ENCODE measurements at places on chromosomes 2 and 18.
A peak's percentile ranks its signal among the peaks of the same experiment; 100 is the strongest.

- peaks cover 47% of the 10 kb centered on the region for H3K4me1 ChIP-seq
- H3K4me3 ChIP-seq, result no peak overlapping the region
Measured at GRCh38 chr2:9422321-9423099, 818 bp downstream of the ITGB1BP1 start.

DNA sequence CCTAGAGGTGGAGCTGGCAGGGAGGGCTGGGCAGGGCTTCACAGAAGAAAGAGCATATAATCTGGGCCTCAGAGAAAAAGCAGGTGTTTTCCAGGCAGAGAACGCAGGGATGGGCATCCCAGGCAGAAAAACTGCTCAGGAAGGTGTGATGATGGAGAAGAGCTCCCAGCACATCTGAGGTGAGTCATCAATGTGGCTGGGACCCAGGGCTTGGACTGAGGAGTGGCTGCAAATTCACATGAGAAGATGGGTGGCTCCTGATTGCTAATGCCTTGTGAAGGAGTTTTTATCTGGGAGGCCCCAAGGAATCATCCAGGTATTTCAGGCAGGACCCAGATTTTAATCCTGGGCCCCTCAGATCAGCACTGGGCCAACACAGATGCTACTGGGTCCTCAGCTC lies 10.2 kb downstream of the IL1F10 start:
- H3K27ac ChIP-seq, result no peak overlapping the region
- peaks cover 11% of the 10 kb centered on the region for H3K27me3 ChIP-seq
- H3K36me3 ChIP-seq, result no peaks in the 10 kb centered on the region
- no peak for DNase-seq
- H3K4me1 ChIP-seq, result peaks cover 4% of the 10 kb centered on the region

GRCh38 chr2:201406077-201406662 lies 45.1 kb downstream of the TRAK2 start:
- no peaks in the 10 kb centered on the region for H3K27me3 ChIP-seq
- H3K4me1 ChIP-seq, result peaks cover 45% of the 10 kb centered on the region
- H3K27ac ChIP-seq, result peak overlapping the region; percentile 44
- DNase-seq, result no peak
- peaks cover 48% of the 10 kb centered on the region for H3K36me3 ChIP-seq
- H3K4me3 ChIP-seq, result no peak overlapping the region

GRCh38 chr2:64461271-64462058 lies 7.5 kb downstream of the LGALSL start:
- H3K27ac ChIP-seq, result no peak overlapping the region
- H3K36me3 ChIP-seq, result no peaks in the 10 kb centered on the region
- H3K4me1 ChIP-seq, result no peaks in the 10 kb centered on the region
- no peak for DNase-seq
- H3K27me3 ChIP-seq, result peaks cover 4% of the 10 kb centered on the region
- no peak overlapping the region for H3K4me3 ChIP-seq

- DNase-seq, result peak; percentile 42
- no peaks in the 10 kb centered on the region for H3K27me3 ChIP-seq
- peaks cover 76% of the 10 kb centered on the region for H3K36me3 ChIP-seq
- H3K4me3 ChIP-seq, result no peak overlapping the region
- peaks cover 41% of the 10 kb centered on the region for H3K4me1 ChIP-seq
Measured at GRCh38 chr2:200471324-200471848, 38.5 kb downstream of the KCTD18 start.

GRCh38 chr2:150138587-150138986 lies 348.9 kb downstream of the RND3 start:
- no peak for DNase-seq
- H3K27ac ChIP-seq, result no peak overlapping the region
- no peaks in the 10 kb centered on the region for H3K36me3 ChIP-seq
